ENCODE measurements at places on chromosomes 12 and 14.

DNA sequence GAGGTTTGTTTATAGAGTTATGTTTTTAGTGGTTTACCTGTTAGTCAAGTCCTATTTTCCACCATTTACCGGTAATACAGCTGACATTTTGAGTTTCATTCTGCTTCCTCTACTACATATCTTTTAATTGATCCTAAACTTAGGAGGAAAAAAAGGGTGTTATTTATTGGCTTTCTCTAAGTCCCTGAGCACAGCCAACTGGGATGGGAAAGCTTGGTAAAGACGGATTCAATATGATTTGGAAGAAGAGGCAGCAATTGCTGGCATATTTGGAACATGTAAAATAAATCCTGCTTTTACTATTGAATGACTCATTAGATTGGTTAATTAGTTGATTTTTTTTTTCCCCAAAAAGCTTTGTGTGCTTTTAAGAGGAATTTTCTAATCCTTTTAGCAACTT, 475.7 kb downstream of the PRKD1 start:
- no peak for DNase-seq

- DNase-seq, result no peak
These were observed 429 bp upstream of the PLEKHA5 start for GRCh38 chr12:19129122-19129485.

GRCh38 chr14:42378274-42378673, 771.6 kb downstream of the LRFN5 start:
- DNase-seq, result no peak

GRCh38 chr14:68124979-68125731, 305.6 kb downstream of the RAD51B start:
- peak; percentile 74 for DNase-seq

DNA sequence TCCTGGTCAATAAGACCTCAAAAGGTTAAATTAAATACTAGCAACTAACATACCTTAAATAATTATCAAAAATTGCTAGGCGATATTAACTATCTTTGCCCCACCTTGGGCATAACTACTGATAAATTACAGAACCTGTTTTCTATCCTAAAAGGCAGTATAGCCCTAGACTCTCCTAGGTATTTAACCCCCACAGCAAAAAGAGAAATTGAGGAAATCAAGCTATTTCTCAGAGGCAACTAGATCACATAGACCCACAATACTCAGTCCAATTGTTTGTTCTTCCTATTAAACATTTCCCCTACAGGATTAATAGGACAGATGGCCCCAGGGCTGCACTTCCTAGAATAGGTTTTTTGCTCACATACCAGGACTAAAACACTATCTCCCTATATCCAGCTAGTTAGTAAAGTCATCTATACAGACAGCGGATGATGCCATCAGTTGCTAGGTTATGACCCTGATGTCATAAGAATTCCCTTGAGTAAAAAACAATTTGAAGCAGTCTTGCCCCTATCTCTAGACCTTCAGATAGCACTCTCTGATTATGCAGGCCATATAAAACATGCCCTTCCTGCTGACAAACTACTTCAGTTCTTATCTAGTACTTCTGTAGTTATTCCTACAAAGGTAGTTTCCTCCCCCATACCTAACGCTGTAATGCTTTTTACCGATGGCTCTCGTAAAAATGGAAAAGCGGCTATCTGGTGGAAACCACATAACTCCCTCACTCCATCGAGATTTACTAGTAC, 118.4 kb downstream of the PPHLN1 start:
- no peak for DNase-seq

DNA sequence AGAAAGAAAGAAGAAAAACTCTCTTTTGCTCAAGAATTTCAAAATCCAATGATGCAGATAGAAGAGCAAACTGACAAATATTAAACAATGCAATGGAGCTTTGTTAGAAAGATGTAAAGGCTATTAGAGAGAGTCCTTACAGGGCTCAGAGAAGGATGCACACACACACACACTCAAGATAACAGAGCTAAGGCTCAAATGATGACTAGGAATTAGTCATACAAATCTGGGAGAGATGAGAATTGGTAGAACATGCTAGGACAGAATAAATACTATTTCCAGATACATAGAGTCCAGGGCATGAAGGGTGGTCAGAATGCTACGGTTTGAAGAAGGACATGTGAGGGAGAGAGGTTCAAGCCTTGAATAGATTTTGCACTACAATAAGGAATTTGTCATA, 650.1 kb upstream of the MDGA2 start:
- no peak for DNase-seq

DNA sequence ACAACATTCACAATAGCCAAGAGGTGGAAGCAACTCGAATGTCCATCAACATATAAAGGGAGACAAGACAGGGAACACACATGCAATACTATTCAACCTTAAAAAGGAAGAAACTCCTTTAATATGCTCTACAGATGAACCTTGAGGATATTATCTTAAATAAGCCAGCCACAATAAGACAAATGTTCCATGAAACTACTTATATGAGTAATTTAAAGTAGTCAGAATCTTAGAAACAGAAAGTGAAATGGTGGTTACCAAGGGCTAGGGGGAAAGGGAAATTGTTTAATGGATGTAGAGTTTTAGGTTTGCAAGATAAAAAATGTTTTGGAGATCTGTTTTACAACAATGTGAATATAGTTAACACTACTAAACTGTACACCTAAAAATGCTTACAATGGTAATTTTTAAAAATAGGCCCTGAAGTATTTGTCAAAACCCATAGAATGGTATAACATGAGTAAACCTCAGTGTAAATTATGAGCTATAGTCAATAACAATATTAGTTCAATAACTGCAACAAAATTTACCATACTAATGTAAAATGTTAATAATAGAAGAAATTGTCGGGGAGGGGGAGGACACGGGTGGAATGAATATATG, 71.1 kb downstream of the EGLN3 start:
- DNase-seq, result no peak

GRCh38 chr12:94150240-94151121, 2.1 kb downstream of the PLXNC1 start:
- DNase-seq, result no peak

- DNase-seq, result no peak
These were observed 197.2 kb upstream of the NUDT4 start for GRCh38 chr12:93180566-93180965.

DNA sequence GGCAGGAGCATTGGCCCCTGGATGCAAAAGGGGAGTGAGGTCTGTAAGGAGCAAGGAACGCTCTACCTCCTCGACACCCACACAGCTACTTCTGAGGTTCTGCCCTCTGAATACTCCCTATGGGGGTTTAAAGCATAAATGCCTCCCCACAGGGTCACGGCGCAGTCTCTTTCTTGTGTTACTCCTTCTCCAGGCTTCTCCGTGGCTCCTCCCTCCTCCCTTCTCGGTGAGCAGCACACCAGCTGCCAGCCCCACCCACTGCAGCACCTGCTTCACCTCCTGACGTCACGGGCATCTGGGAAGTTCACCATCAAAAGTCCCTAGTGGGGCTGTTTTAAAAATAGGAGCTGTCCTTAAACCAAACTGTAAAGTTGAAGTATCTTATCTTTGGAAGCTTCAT, 67.3 kb downstream of the SPTB start:
- DNase-seq, result no peak

DNA sequence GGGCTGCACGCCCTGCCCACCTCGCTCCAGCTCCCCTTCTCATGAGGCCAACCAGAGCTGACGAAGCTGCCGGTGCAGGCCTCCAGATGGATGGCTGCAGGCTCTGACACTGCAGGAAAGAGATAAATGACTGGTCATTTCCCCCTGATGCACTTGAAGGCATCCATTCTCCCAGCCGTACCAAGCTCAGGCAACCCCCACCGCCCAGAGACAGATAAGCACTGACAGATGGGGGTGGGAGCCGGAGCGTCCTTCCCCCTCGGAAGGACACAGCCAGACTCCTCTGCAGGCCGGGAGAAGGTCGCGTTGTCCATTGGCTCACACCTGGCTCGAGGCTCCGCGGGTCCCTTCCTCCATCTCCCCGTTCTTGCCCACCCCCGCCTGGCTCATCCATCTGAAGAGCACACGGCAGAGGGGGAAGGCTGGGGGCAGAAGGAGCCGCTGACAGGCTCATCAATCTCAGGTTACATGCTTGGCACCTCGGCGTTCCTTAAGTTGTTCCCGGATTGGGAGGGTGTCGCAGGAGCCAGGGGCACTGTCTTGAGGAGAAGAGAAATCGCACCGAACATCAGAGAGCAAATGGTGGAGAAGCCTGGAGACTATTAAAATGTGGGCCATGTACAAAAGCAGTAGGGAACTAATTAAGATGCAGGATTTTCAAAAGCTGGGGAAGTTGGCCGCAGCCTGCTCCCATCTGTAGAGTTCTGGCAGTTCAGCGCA, 151.6 kb downstream of the DPF3 start:
- DNase-seq, result no peak

- DNase-seq, result no peak
These were observed 62.8 kb upstream of the FAM222A start for GRCh38 chr12:109650808-109651207.

DNA sequence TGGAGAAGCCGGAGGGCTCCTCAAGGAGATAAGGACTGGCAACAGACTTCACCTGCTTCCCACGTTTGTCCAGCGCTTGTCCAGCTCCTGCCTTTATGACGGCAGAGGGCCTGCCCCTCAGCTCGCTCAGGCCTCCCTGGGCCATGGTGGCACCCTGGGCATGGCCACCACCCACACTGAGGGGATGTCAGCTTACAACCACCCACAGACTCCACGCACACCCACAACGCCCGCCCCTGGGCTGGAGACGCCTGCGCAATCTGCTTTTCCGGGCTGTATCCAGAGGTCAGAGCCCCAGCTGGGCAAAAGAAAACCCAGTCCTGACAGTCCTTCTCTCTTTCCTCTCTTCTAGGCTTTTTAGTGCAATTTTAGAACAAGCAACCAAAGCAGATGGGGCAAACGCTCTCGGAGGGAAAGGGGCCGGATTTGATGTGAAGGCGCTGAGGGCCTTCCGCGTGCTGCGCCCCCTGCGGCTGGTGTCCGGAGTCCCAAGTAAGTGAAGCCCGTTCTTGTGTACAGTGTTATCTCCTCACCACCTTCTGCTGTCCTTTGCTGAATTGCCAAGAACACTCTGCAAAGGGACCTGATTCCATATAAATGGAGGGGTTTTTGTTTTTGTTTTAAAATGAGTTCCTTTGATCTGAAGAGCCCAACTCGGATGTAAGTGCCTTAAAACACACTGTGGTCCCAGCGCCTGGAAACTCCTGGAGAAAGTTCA, 337.4 kb upstream of the FKBP4 start:
- DNase-seq, result peak; percentile 2

GRCh38 chr14:68791902-68792677, 777 bp downstream of the ZFP36L1 start:
- DNase-seq, result no peak

- peak; percentile 90 for DNase-seq
These were observed 249.9 kb downstream of the DAD1 start for GRCh38 chr14:22338917-22339715.

GRCh38 chr14:28323951-28324741, 442.4 kb upstream of the FOXG1 start:
- no peak for DNase-seq

GRCh38 chr12:9096563-9097176, 19.0 kb downstream of the A2M start:
- no peak for DNase-seq

- DNase-seq, result no peak
These were observed 36.3 kb upstream of the SLC2A13 start for GRCh38 chr12:40142001-40142744.

GRCh38 chr12:45355730-45356129, 139.8 kb downstream of the ANO6 start:
- DNase-seq, result no peak

- no peak for DNase-seq
These were observed 27.1 kb downstream of the ACTN1 start for GRCh38 chr14:68951800-68952530.

DNA sequence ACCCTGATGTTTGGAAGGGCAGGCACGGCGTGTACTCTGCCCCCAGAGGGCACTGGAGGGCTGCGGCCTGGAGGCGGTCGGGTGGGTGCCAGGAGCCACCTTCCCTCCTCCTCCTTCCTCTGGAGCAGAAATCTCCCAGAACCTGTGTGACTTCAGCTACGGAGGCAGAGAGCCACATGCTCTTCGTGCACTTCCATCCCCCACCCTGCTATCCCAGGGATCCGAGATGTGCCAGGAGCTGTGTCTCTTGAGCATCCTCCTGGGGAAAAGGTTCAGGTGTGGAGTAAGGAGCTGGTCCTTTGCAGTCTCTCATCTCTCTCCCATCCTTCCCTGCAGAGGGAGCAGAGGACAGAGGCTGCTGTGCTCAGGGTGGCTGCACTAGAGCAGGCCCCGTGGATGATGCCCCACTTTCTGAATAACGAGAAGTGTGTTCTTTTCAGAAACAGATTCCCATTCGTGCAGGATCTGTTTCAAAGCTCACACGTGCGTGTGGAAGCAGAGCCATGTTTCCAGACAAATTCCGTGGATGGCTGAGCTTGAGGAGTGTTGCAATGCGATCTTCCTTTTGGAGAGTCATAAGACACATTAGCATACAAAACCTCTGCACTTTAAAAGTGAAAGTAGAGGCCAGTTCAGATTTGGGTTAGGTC, 162.9 kb downstream of the ADGRD1 start:
- DNase-seq, result no peak

DNA sequence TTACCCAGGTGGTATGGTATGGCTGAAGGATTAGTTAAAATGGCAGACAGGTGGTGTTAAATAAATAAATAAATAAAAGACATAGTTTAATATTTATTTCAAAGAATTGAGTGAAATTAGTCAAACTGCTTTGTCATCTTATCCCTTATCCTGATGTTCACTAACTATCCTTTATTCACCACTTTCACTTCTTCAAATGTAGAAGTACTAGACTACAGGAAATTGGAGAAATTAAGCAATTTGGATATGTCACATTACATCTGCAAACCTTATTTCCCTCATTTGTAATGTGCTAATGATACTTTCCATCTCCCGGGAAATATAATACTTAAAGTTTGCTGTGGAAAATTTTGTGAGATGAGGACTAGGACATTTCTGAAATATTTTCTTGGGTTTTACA, 1195.7 kb downstream of the LRFN5 start:
- DNase-seq, result no peak

GRCh38 chr12:1346126-1346525, 248.3 kb downstream of the FBXL14 start:
- DNase-seq, result no peak

GRCh38 chr14:93395231-93395630, 35.5 kb upstream of the UNC79 start:
- DNase-seq, result no peak

GRCh38 chr14:31933716-31934115, 143.4 kb upstream of the ARHGAP5 start:
- DNase-seq, result no peak

DNA sequence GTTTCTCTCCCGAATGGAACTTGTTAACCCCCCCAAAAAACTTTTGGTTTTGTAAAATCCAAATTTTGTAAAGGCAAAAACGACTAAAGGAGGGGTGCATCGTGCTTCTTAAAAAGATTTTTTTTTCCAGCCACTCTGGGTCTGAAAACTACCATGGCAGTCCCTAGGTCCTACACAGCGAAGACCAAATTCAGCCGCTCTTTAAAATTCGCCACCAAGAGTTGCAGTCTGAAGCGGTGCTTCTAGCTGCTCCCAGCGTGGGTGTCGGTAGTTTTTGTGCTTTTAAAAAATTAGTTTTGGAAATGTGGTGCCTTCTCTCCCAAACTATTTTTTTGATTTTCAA, 873 bp upstream of the GSC start:
- no peak for DNase-seq
